Left cardiac atrium (tissue), 4 donors: ENCODE measurements at places on chromosomes 13 and 19. TPM values are rescaled to one million over a fixed set of nuclear protein-coding genes. Genes with fewer than 3 reads are reported as not detected.

The ASPDH gene
- total RNA-seq: not detected

The ZNF723 gene
- total RNA-seq: not detected

The MYO1F gene
- total RNA-seq: 13.2 TPM

The BCAM gene
- 76.9 TPM for total RNA-seq

The EID2B gene
- 2.4 TPM for total RNA-seq

The TEX101 gene
- not detected for total RNA-seq

The LYL1 gene
- 9.0 TPM for total RNA-seq

The IGFLR1 gene
- total RNA-seq: 6.5 TPM

The ZFP36 gene
- total RNA-seq: 156 TPM

The KLK1 gene
- total RNA-seq: not detected

The ZNF468 gene
- 8.7 TPM for total RNA-seq

The SIGLEC8 gene
- total RNA-seq: 0.09 TPM

The KLHL1 gene
- not detected for total RNA-seq

The ANGPTL8 gene
- 20.3 TPM for total RNA-seq

The DHDH gene
- not detected for total RNA-seq

The HS6ST3 gene
- 0.42 TPM for total RNA-seq

The ADGRE2 gene
- 1.4 TPM for total RNA-seq

The PRR22 gene
- 0.47 TPM for total RNA-seq

The ZNF345 gene
- 3.0 TPM for total RNA-seq

The KLK15 gene
- total RNA-seq: not detected

The ZNF724 gene
- total RNA-seq: 1.2 TPM

The EXOSC5 gene
- 13.4 TPM for total RNA-seq

The NCAN gene
- total RNA-seq: not detected

The SCGB2B2 gene
- 0.65 TPM for total RNA-seq

The ADAMTS10 gene
- 10.8 TPM for total RNA-seq

The CCL25 gene
- not detected for total RNA-seq

The LILRB2 gene
- total RNA-seq: 5.5 TPM

The CCDC124 gene
- 74.5 TPM for total RNA-seq

The DCLK1 gene
- total RNA-seq: 30.1 TPM

The KIR3DL1 gene
- total RNA-seq: not detected

The COL5A3 gene
- 23.9 TPM for total RNA-seq

The COX6B2 gene
- not detected for total RNA-seq

The PCDH17 gene
- total RNA-seq: 3.1 TPM

The KLK14 gene
- total RNA-seq: 0.21 TPM

The SPTBN4 gene
- total RNA-seq: 4.8 TPM

The CGB2 gene
- total RNA-seq: not detected

The TDRD12 gene
- 0.24 TPM for total RNA-seq

The CEACAM4 gene
- 0.84 TPM for total RNA-seq

The ZNF714 gene
- total RNA-seq: 2.9 TPM

The ZNF835 gene
- 2.2 TPM for total RNA-seq

The FAM83E gene
- total RNA-seq: 0.32 TPM

The CD320 gene
- 33.6 TPM for total RNA-seq

The EXOC3L2 gene
- total RNA-seq: 2.6 TPM

The C13orf42 gene
- total RNA-seq: not detected

The KIR2DL4 gene
- total RNA-seq: not detected

The TMEM255B gene
- 14.1 TPM for total RNA-seq

The ERICH6B gene
- not detected for total RNA-seq

The ZNF414 gene
- 16.6 TPM for total RNA-seq

The TTYH1 gene
- total RNA-seq: 1.9 TPM

The ZNF728 gene
- 3.2 TPM for total RNA-seq

The TMEM145 gene
- total RNA-seq: 0.50 TPM

The SBNO2 gene
- total RNA-seq: 27.2 TPM

The ATP1A3 gene
- 235 TPM for total RNA-seq
